Stimulated activated CD4-positive, alpha-beta T cell treated with anti-CD3 and anti-CD28 coated beads, Interleukin-2, amount 100 ng/mL, for 24 hours (primary cell): ENCODE measurements at places on chromosomes 3 and 15.

DNA sequence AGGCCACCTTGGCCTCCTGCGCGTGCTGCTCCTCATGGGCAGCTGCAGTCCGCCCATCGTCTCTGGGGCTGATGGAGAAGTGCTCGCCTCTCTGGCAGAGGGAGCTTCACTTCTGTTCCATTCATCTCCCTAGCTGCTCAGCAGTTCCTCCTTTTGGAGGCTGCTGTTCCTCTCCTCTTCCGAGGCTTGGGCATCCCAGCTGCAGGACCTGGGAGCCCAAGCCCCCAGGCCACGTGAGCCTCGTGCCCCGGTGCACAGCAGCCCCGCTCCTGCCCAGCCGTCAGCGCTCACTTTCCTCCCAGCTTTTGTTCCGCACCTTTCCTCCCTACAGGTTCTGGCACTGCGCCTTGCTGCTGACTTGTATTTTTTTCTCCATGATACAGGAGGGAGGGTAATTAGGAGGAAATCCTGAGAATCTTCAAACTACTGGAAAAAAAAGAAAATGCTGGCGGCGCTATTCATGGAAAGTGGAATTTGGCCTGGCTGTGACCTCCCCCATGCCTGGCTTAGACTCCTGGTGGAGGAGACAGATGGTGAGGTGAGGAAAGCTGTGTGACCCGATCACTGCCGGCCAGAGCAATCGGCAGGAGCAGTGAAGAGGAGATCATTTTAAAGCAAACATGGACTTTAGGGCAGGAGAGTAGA is 210.1 kb downstream of the CHST2 start:
- DNase-seq, result no peak

DNA sequence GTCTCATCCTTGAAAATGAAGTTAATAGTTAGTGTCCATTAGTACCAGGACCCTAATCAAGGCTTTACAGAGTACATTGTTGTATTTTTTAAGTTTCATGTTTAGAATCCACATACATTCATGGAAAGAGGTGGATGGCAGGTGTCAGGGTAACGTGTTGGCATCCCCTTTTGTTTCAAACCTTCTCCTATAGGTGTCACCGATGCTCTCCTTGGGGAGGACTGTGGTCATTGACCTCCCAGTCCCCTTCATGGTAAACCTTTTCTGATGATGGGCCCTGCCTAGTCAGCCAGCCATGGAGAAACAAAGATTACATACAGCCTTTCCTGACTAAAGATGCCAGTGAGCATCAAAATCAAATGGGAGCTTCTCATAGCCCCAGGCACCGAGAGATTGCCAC is 574.8 kb downstream of the AGBL1 start:
- no peak for DNase-seq

- DNase-seq, result no peak
These were observed 52.0 kb downstream of the DZIP1L start for GRCh38 chr3:138063416-138063815.

GRCh38 chr3:123015596-123015995 is 12.0 kb downstream of the SEMA5B start:
- no peak for DNase-seq

DNA sequence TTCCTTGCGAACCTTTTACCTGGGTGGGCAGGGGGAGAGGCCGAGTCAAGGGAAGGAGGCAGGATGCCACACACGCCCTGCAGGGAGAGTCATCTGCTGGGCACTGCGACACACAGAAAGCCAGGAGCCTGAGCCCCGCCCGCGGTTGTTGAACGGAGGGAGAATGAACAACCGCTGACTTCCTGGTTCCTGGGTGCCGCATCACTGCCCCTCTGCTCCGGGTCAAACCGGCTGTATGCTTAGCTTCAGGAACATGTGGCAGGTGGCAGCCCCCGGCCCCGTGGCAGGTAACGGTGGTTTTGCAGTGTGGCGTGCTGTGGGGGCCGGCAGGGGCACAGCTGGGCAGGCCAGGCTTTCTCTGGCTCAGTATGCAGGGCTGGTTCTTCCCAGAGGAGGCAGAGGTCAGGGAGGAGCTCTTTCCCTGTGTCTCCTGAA is 33.4 kb downstream of the APBA2 start:
- peak; percentile 63 for DNase-seq
